ENCODE measurements at places on chromosomes 11 and 22.
A peak's percentile ranks its signal among the peaks of the same experiment; 100 is the strongest.

GRCh38 chr11:77038825-77039326, 4.7 kb downstream of the B3GNT6 start:
- no peak for DNase-seq

DNA sequence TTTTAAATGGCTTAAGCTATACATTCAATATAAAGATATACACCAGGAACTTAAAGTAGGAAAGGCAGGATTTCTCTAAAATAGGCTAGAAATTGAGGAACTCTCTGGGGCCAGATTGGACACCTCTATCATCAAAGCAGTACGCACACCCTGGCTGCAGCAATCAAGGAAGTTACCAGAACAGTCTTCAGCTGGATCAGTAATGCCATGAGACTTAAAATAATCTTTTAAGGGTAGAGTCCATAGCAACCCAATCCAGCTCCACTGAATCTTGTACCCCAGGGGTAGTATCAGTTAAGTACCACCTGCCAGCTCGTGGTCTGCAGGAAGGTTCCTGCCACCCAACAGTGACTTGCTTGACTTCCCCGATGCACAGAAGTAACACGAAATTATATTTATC, 3.0 kb downstream of the RDX start:
- no peak for DNase-seq

DNA sequence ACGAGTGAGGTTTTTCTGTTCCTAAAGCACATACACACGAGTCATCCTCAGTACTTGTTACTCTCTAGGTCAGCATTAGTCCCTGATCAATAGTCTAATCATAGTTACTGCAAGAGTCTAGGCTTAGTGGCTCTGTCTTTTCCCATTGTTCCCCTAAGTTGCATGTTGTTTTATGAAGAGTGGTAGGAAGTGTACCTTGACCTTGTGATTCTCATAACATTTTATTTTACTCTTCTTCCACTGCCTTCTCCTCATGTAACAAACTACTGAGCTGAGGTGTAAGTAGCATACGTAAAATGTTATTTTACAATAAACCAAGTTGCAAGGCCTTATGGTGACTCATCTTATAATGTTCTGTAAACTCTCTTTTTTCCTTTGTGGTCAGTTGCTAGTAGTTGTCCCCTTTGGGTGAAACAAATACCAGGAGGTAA, 15.0 kb downstream of the METTL15 start:
- no peak for DNase-seq

- DNase-seq: no peak
Measured at GRCh38 chr11:22711880-22712279, 45.5 kb downstream of the GAS2 start.

GRCh38 chr11:94184846-94185245, 56.2 kb downstream of the PANX1 start:
- DNase-seq: no peak

- DNase-seq: no peak
Measured at GRCh38 chr11:1943977-1944376, 3.2 kb upstream of the MRPL23 start.

DNA sequence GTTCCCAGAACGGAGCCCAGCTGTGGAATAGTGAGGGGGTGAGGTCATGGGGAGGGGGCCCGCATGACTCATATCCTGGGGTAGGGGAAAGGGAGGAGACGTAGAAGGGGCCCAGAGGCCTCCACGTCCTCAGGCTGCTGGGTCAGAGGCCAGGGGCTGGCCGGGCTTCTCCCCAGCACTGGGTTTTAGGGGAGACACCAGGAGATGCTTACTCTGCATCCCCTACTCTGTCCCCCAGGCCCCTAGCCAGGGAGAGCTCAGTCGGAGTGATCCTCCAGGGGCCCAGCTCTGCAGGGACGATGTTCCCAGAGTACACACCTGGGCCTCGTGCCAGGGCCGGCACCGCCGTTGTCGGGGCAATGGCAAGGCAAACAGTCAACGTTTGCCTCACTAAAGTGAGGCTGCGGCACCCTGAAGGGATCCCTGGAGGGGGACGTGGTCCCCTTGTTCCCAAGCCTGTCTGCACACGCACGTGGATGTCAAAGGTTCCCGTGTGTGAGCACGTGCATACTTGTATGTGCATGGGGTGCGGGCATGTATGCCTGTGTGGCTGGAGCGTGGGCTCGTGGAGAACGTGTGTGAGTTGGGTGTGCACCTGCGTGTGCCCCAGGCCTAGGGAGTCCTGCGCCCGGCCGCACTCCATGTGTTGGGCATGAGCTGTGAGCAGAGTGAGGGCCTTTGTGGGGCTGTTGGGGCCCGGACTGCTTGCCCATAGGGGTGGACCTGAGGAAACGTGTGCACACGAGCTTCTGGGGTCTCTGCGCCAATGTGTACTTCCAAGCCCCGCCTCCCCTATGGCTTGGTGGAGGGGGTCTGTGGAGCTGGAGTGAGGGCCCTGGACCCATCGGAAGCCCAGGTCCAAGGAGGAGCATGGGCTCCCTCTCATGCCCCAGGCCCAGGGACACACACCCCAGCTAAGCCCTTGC, 14.2 kb downstream of the PRR33 start:
- no peak for DNase-seq

GRCh38 chr11:77174559-77174958, 46.5 kb downstream of the MYO7A start:
- DNase-seq: no peak

DNA sequence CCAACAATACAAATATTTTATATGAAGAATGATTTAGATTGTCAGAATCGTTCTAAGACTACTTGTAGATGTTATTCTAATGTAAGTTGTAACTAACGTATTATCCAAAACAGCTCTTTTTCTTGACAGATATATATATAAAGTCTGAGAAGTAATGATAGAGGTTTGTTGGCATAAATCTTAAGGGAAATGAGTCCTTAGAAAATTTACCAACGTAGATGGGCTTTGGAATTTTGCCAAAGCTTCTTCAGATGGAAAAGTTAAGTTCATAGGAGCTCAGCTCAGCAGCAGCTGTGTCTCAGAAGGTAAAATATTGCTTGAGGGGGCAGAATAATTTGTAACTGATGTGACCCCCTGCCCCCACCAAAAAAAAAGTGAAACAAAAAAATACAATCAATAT, 66.7 kb downstream of the BID start:
- DNase-seq: no peak

DNA sequence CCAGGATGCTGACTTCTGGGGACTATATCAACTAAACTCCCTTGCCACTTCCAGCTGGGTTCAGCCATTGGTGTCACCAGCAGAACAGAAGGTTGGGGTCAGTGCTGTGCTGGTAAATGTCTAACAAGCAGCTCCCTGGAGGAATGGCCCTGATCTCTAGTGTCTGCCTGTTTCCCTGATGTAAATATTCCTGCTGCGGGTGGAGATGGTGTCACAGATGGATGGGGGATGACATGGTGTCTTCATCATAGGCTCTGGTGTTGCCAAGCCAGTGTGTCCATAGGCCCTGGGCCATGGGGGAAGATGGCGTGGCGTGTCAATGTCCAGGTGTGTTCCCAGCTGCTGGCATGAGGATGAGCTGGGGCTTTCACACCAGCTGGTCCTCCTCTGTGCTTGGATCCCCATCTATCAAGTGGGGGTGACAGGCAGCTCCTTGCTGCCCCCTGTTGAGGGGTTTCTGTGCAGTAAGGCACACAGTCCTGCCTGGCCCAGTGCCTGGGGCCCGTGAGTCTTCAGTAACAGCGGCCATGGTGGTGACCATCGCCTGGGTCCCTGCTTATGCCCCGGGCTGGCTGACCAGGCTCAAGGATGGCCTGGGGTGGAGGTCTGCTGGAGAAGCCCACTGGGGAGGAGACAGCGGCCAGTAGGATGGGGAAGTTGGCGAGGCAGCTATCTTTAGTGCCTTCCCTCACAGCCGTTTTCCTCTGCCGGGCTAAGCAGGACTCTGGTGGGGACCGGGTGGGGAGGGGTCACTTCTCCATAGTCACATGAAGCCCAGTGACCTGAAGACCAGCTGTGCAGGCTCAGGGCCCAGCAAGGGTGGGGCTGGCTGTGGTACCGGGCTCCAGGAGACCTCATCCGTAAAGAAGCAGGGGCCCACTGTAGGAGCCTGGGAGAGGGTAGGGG, 12.7 kb downstream of the RPL3 start:
- no peak for DNase-seq

GRCh38 chr22:29937940-29938693, 55.1 kb downstream of the MTMR3 start:
- DNase-seq: peak; percentile 7

- DNase-seq: no peak
Measured at GRCh38 chr11:67439321-67440228, 2.1 kb upstream of the PTPRCAP start.

DNA sequence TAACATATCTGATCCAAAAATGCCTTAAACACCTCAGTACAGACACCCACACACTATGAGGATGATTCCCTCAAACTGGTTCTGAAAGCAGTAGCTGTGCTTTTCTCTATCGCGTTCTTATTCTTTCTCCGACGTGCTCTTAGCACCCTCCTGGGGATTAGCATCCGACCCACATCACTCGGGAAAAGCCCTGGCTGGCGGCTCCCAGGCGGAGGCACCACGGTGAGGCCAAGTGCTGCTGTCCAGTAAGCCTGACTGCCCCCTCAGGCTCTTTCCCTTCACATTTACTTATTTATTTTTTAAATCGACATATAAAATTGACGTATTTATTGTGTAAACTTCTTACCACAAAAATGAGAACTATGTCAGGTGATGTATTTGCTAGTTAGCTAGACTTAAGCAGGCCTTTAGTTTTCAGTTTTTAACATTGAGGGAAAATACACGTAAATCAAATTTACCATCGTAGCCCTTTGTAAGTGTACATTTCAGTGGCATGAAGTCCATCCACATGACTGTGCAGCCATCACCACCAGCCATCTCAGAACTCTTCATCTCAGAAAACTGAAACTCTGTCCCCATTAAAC, 19.2 kb downstream of the TBX1 start:
- DNase-seq: no peak

DNA sequence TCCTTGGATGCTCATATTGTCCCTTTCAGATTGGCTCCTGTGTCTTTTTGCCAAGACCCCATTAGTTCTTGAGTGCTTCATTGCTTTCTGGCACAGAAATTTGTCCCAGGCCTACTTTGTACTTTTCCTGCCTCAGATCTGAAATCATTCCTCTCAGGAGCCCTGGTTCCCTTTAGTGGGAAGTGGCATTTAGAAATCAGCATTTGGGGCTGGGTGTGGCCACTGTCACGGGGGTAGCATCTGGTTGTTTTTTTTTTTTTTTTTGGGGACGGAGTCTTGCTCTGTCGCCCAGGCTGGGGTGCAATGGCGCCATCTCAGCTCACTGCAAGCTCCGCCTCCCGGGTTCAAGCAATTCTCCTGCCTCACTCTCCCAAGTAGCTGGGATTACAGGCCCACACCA, 18.2 kb downstream of the PPFIA1 start:
- DNase-seq: no peak

DNA sequence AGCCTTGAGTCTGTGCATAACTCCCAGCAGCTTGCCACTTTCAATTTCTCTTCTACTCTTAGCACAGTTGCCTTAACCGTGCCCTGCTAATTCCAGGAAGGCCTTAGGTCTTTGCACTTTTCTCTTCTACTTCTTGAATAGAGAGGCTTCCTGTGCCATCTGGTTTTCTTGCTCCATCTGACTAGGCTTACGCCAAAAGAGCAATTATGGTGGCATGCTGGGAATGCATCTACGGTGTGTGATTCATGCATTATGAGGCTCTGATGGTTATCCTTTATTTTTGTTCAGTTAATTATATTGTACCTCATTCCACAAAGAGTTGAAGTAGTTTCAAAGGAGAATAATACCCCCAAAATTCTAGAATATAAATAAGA, 29.4 kb downstream of the SIK2 start:
- DNase-seq: no peak

- no peak for DNase-seq
Measured at GRCh38 chr11:33594188-33594587, 106.4 kb downstream of the C11orf91 start.

DNA sequence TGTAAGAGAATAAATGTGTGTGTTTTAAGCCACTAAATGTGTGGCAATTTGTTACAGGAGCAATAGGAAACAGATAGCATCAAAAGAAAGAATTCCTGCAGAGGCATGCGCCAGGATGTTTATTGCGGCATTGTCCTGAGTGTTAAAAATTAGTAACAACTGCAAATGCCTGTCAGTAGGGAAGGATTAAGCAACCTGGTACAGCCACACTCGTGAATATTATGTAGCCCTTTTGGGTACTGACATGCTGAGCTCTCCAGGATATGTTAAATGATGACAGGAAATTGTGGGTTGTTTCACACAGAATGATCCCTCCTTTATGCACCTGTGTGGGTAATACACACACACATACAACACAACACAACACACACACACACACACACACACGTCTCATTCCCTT, 69.7 kb upstream of the MYOD1 start:
- DNase-seq: no peak

DNA sequence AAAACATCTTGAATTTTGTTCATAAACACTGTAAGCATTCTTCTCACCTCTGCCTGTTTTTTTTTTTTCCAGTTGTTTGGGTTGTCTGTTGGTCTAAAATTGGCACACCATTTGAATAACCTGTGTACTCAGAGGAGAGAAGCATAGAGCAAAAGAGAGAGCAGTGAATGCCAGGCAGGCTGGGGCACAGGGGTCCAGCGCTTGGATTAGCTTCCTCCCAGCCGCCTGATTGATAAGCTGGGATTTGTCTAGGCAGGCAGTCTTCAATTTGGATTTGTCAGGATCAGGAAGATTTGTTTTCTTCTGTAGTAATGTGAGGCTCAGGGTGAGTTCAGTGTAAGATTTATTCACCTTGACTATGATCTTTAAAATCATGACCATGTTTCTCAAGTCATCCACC, 59.0 kb downstream of the ARL14EP start:
- no peak for DNase-seq

DNA sequence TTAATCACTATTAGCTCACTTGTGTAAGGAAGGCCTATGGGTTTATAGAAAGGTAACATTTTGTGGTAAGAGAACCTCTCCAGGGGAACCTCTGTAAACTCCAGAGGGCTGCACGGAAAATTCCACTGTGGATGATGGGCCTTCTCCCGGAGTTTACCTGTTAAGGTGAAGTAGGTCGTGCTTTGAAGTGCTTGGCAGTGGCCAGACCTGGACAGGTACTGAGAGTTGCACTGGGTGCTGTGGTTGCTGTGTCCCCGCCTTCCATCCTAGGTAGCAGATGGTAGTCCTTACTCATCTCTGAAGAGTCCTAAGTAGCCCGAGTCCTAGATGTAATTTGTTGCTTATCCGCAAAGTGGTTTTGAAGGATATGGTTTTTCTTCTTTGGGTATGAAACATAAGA, 133.4 kb downstream of the TEAD1 start:
- no peak for DNase-seq

GRCh38 chr22:48018346-48018745, 1255.9 kb downstream of the TBC1D22A start:
- DNase-seq: no peak

- no peak for DNase-seq
Measured at GRCh38 chr11:20611892-20612291, 12.5 kb downstream of the SLC6A5 start.
